ENCODE measurements at places on chromosomes 16 and 17. TPM values are rescaled to one million over a fixed set of nuclear protein-coding genes. Genes with fewer than 3 reads are reported as not detected.
A peak's percentile ranks its signal among the peaks of the same experiment; 100 is the strongest.

- H3K36me3 ChIP-seq = no peaks in the 10 kb centered on the region
- no peak overlapping the region for H3K4me3 ChIP-seq
Observed at GRCh38 chr17:38430316-38430715, 2.1 kb downstream of the ARHGAP23 start.

- DNase-seq = no peak
- no peak overlapping the region for H3K27ac ChIP-seq
- H3K4me1 ChIP-seq = no peaks in the 10 kb centered on the region
- no peaks in the 10 kb centered on the region for H3K27me3 ChIP-seq
- H3K36me3 ChIP-seq = peaks cover 3% of the 10 kb centered on the region
Observed at GRCh38 chr16:31077592-31078396, 3.6 kb downstream of the ZNF646 start.

GRCh38 chr16:11349599-11350276, 4.5 kb downstream of the RMI2 start:
- no peak overlapping the region for H3K4me3 ChIP-seq
- H3K36me3 ChIP-seq = peaks cover 1% of the 10 kb centered on the region
- DNase-seq = no peak
- 0 out of 2 replicates have a peak, but pooled peaks cover 3% of the 10 kb centered on the region for H3K4me1 ChIP-seq
- peak overlapping the region; percentile 76 for H3K27ac ChIP-seq

DNA sequence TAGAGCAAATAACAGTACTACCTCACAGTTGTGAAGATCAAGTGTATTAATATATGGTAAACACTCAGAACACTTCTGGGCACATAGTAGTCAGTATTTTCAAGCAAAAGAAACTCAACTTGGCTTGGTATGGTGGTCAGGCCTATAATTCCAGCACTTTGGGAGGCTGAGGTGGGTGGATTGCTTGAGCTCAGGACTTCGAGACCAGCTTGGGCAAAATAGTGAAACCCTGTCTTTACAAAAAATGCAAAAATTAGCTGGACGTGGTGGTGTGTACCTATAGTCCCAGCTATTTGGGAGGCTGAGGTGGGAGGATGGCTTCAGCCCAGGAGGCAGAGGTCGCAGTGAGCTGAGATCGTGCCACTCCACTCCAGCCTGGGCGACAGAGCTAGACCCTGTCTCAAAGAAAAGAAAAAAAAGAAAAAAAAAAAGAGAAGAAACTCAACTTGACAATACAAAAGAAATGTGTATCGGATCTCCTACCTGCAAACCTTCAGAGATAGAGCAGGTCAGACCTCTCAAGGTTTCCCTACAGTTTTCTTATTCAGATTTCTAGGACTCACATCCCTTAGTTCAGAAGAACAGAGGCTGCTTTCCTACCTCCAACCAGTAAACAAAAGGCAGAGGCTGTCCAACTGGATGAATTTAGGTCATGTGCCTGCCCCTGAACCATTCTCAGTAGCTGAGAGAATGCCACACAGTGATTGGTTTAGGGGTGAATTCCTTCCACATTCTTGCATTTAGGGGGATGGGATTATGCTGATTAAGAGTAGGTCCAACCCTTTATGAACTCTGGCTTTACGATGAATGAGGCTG, 1.7 kb upstream of the KPNA2 start:
- no peaks in the 10 kb centered on the region for H3K36me3 ChIP-seq
- H3K4me1 ChIP-seq = 0 out of 2 replicates have a peak, but pooled peaks cover 4% of the 10 kb centered on the region
- DNase-seq = peak; percentile 84
- peak overlapping the region; percentile 70 for H3K27ac ChIP-seq

- H3K27me3 ChIP-seq = no peaks in the 10 kb centered on the region
- no peaks in the 10 kb centered on the region for H3K36me3 ChIP-seq
- DNase-seq = no peak
- H3K27ac ChIP-seq = no peak overlapping the region
- no peaks in the 10 kb centered on the region for H3K4me1 ChIP-seq
Observed at GRCh38 chr16:17241264-17241835, 229.4 kb downstream of the XYLT1 start.

GRCh38 chr17:56762144-56762543, 71.6 kb downstream of the C17orf67 start:
- H3K27ac ChIP-seq = no peak overlapping the region
- H3K4me1 ChIP-seq = no peaks in the 10 kb centered on the region
- no peaks in the 10 kb centered on the region for H3K36me3 ChIP-seq
- H3K4me3 ChIP-seq = no peak overlapping the region
- no peak for DNase-seq

The ST6GALNAC2 gene
- 0.77 TPM for total RNA-seq

The SAMD14 gene
- 2.2 TPM for total RNA-seq

All from Caco-2 (cell line).